Caudate nucleus (tissue), 63 donors: ENCODE measurements at places on chromosomes 6 and 20.

- DNase-seq, result no peak
Measured at GRCh38 chr20:37984018-37984785, 49.1 kb downstream of the TTI1 start.

DNA sequence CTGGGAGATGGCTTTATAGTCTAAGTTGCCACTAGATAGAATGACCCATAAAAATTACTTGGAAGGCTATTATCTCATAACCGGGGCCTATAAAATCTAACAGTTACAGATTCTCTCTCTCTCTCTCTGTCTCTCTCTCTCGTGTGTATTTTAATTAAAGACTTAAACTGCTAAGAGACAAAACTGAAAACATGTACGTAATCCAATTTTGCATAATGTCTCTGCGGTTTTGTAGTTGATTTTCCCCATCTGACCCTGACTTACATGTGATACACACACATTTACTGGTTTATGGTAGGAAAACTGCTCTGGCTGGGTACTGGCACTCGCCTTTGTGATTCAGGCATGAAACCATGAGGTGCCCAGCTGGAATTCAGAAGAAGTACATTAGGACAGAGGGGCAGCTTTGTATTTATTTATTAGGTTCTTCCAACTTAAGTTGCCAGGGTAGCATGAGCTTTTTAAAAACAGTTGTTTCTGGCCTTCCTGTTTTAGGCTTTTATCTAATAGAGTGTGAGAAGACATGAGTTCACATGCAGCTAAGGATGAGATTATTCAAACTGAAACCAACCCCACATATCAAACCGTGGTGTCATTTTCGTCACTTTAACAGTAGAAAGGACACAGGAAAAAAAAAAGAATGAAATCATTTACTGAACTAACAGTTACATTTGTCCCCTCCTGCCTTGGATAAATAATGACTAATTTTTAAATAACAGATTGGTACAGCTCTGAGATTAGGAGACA is 182.5 kb downstream of the GMPR start:
- DNase-seq, result no peak

GRCh38 chr6:113352029-113352801 is 504.9 kb upstream of the MARCKS start:
- no peak for DNase-seq

DNA sequence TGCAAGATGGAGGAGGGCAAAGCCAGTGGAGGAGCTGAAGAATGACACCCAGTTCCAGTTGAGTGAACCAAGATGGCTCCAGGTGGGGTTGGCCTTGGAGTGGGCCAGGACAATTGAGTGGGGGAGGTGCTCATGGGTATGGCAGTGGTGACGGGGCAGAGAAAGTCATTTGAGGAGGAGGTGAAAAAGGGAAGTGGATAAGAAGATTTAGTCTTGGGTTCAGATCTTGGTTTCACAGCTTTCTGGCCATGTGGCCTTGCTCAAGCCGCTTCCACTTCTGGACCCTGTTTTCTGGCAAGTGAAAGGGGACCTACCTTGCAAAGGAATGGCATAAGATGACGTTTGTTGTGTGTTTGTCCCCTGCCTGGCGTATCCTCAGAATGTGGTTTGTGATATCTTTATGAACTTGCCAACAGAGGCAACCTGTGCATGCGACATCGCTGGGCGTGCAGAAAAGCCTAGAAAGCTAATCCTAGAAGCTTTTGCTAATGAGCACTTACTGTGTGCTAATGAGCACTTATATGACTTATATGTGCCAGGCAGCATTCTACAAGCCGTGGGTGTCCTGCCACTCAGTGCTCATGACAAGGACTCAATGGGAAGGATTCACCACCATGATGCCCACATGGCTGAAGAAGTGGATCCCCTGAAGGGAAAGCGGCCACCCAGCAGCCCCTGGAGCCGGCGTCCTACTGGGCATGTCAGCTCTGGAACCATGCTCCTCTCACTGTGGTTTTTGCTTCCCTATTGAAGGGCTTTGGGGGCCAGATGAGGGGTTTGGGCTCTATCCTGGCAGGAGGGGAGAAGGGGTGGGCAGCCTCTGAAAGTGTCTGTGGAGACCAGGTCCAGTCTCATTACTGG is 23.6 kb upstream of the STX16 start:
- DNase-seq, result no peak

- no peak for DNase-seq
Measured at GRCh38 chr6:16179970-16180431, 51.1 kb downstream of the MYLIP start.
